ENCODE measurements at places on chromosomes 5 and 9. TPM values are rescaled to one million over a fixed set of nuclear protein-coding genes. Genes with fewer than 3 reads are reported as not detected.

DNA sequence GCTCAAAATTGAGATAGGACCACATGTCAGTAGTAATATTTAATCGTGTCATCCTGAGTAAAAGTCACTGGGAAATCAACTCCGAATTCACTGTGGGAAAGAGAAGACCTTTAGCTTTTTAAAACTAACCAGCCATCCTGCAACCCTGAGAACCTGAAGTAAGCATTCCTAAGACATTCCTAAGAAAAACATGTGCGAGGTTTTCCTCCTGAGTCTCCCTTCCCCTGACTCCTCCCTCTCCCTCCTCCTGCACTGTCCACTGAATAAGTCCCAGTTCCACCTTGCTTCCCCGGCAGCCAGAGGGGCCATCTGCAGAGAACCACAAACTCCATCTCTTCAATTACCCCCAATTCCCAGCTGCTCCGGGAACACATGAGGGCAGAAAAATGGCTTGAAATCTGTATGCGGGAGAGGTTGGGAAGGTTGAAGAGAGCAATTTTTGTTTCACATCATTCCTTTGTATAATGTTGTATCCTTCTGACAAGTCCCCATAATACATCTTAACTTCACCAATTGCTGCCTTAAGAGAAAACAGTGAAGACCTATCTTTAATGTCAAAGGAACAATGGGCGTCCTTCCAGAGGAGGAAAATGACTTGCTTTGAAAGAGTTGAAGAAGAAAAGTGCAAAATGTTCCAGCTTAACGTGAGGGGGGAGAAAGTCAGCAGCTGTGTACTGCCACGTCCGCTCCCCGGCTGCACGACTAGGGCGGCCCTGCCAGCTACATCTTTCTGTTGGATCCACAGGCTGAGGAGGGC, 186.3 kb downstream of the ZNF462 start:
- H3K36me3 ChIP-seq: no peaks in the 10 kb centered on the region
- DNase-seq: no peak
- H3K27me3 ChIP-seq: no peaks in the 10 kb centered on the region
- no peak overlapping the region for H3K27ac ChIP-seq

The GRIN1 gene
- 0.59 TPM for total RNA-seq

- no peaks in the 10 kb centered on the region for H3K4me1 ChIP-seq
- H3K27ac ChIP-seq: no peak overlapping the region
Observed at GRCh38 chr5:123436201-123436600, 13.0 kb upstream of the CEP120 start.

GRCh38 chr5:77133061-77133758, 46.1 kb upstream of the ZBED3 start:
- H3K4me1 ChIP-seq: no peaks in the 10 kb centered on the region
- H3K36me3 ChIP-seq: no peaks in the 10 kb centered on the region
- no peak overlapping the region for H3K4me3 ChIP-seq
- no peak overlapping the region for H3K27ac ChIP-seq
- peak; percentile 75 for DNase-seq

- H3K4me3 ChIP-seq: no peak overlapping the region
- no peaks in the 10 kb centered on the region for H3K4me1 ChIP-seq
- H3K27me3 ChIP-seq: no peaks in the 10 kb centered on the region
- H3K27ac ChIP-seq: no peak overlapping the region
- H3K36me3 ChIP-seq: no peaks in the 10 kb centered on the region
- DNase-seq: no peak
Observed at GRCh38 chr5:105168806-105169205, 1606.2 kb upstream of the NUDT12 start.

All from prostate gland (tissue), 2 donors.